ENCODE measurements at places on chromosomes 2 and 18. TPM values are rescaled to one million over a fixed set of nuclear protein-coding genes. Genes with fewer than 3 reads are reported as not detected.

DNA sequence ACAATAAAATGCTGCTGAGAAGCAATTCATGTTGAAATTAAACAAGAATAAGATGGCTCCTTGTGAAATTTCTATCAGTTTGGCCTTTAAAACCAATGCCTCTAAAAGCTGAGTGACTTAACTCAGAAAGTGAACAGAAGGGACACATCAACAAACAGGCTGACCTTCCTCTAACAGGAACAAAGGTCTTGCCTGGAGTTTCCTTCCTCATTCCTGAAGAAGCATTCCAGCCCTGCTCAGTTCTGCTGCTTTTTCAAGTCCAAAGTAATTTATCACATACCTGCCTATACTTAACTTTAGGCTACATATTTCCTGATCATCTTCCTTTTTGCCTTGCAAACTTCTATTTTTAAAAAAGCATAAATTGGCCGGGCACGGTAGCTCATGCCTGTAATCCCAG is 14.1 kb downstream of the PTRHD1 start:
- DNase-seq = no peak

GRCh38 chr2:157404363-157404762 is 39.5 kb downstream of the CYTIP start:
- DNase-seq = peak; percentile 59

DNA sequence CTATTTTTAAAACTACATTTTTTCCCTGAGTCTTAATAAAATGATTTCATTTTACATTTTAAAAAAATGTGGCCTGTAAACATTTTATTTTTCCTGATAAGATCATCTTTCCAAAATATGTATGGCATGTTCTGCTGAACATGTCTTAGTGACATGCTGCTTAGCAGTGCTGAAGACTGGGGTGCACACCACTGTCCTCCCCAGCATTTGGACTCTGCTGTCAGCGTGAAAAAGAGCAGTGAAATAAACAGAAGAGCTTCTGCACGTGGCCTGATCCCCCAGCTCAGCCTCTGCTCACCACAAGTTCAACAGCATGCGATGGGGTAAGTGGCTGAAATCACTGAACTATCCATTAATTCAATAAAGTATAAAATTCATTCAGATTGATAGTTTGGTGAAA is 81.6 kb upstream of the ZNF521 start:
- DNase-seq = no peak

- DNase-seq = no peak
Measured at GRCh38 chr2:238143239-238143951, 4.9 kb downstream of the KLHL30 start.

- DNase-seq = no peak
Measured at GRCh38 chr2:190822043-190822442, 58.6 kb upstream of the GLS start.

- no peak for DNase-seq
Measured at GRCh38 chr2:154849482-154849881, 151.0 kb downstream of the KCNJ3 start.

DNA sequence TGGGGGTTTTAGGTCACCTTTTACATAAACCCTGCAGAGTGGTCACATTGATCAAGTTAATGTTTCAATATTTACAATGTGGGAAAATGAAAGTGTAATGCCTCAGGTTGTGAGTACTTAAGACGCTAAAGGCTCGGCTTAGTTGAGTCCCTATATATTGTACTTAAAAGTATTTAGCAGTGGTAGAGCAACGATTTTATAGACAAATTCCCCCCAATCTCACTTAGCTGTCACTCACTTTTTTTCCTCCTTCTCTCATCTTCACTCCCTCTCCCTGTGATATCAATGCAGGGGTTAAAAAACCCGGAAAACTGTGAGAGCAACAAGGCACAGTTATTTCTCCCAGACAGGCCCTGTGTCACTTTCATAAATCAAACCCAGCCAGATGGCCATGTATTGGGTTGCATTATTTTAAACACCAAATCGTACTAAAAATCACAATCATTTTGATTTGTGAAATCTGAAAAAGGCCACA is 5.4 kb downstream of the POU3F3 start:
- no peak for DNase-seq

DNA sequence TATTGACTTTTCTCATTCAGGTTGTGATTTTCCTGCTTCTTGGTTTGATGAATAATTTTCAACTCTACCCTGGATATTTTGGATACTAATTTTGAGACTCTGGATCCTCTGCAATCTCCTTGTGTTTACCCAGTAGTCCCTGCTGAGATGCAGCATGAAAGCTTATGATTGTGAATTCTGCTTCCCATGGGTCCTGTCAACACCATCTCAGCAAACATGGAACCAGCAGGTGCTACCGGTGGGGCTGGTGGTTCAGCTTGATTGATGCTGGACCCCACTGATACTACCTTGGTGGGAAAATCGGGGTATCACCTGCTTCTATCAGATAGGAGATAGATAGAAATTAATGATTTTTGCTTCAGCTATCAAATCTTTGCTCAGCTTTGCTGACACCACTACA is 81.1 kb downstream of the SOWAHC start:
- no peak for DNase-seq

DNA sequence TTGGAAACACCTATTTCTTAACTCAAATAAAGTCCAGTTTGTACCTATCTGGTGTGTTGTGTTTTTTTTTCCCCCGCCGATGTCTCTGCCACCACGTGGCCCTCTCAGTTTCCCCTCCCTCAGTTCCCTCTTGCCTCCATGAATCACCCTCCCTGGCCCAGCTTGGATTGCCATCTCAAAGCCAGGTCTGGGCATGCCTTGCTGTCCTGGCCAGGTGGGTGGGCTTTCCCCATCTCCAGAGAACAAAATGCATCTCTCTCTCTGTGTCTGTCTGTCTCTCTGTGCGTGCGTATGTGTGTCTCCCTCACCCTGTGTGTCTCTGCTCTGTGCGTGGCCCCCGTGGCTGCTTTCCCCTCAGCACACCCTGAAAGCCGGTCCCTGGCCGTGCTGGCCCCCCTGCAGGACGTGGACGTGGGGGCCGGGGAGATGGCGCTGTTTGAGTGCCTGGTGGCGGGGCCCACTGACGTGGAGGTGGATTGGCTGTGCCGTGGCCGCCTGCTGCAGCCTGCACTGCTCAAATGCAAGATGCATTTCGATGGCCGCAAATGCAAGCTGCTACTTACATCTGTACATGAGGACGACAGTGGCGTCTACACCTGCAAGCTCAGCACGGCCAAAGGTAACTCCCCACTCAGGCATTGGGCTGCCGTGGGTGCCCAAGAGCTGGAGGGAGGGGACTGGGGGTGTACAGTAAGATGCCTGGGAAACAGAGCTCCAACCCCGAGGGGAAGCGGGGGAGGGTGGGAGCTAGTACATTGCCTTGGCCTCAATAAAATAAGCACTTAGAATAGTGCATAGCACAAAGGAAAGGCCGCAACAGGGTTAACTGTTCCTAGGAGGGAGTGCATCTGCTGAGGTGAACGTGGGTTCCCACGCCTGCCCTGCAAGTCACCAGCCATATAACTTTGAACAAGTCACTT is 31.6 kb upstream of the GMPPA start:
- no peak for DNase-seq

DNA sequence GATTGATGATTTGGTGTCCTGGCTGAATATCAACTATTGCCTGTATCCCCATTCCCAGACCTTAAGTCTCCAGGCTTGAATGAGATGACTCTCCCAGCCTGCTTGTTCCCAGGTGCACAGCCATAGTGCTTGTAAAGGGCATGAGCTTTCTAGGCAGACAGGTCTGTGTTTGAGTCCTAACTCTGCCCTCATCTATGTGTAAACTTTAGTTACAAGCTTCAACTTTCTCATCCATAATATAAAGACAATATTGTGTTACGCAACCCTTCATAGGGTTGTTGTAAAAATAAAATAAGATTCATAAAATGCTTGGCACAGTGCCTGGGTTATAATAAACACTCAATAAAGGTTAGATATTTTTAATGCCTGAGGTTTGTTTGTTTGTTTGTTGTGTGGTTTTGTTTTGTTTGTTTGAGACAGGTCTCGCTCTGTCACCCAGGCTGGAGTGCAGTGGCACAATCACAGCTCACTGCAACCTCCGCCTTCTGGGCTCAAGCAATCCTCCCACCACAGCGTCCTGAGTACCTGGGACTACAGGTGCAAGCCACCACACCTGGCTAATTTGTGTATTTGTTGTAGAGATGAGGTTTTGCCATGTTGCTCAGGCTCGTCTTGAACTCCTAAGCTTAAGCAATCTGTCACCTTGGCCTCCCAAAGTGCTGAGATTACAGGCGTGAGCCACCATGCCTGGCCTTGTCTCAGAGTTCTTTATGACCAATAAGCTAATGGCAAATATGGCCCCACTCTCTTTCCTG is 89.4 kb upstream of the MAPRE2 start:
- no peak for DNase-seq

DNA sequence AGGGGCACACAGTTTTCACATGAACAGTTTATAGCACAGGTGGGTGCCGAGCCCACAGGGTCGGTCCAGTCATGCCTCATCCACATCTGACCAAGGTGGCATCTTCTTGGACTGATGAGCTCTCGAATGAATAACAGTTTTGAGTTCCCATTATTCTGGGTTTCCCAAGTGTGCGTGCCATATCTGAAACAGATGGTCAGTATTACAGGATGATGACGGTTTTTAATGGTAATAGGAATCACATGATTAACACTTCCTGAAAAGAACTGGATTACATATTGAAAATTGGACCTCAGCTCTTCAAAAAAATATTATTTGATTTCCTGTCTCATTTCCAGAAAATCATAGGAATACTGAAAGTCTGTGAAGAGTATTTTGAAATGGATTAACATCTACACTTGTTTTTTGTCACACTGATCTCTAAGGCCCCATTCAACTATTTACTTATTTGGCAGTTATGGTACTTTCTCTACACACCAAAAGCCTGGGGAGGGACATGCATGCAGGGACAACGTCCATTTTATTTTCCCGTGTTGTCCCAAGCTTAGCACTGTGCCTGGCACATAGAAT is 22.2 kb upstream of the NAB1 start:
- no peak for DNase-seq

DNA sequence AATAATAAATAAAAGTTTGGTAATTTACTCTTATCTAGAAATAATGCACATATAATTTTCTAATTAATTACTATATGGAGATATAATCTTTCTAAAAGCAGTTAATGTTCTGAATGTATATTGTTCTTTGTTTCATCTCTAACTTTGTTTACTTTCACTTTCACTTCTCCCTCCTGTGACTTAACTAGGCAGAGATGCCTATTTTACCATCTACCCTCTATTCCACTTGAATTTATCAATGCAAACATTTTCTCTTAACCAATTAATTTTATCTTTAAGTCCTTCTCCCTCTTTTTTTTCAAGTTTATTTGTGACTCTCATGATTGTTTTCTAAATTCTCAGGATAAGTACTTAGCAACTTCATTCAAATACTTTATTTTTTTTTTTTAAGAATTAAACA is 55.1 kb upstream of the IL1RL1 start:
- no peak for DNase-seq

GRCh38 chr18:61972389-61973264 is 79.8 kb upstream of the RNF152 start:
- DNase-seq = no peak

- no peak for DNase-seq
Measured at GRCh38 chr2:9213477-9214051, 7.0 kb downstream of the ASAP2 start.

- DNase-seq = peak; percentile 73
Measured at GRCh38 chr2:68717305-68717661, 17.3 kb upstream of the ARHGAP25 start.

- no peak for DNase-seq
Measured at GRCh38 chr18:48292782-48293424, 116.3 kb downstream of the ZBTB7C start.

GRCh38 chr2:133884739-133885381 is 316.6 kb upstream of the NCKAP5 start:
- DNase-seq = no peak

GRCh38 chr2:27527182-27527581 is 30.5 kb downstream of the GCKR start:
- no peak for DNase-seq

GRCh38 chr2:105140240-105140568 is 101.3 kb upstream of the GPR45 start:
- no peak for DNase-seq

DNA sequence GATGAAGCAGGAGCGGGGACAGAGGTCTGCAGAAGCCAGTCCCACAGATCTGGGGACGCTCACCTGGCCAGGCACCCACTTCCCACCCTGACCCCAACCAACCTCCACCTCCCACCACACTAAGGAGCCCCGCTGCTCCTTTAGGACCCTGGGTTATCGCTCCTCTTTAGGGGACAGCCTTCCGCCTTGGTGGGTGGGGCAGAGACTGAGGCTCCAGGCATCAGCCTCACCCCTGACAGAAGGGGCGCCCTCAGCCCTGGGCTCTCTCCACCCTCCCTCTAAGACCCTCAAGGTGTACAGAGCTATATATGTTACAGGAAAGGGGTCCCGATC is 33.5 kb upstream of the SLC66A3 start:
- no peak for DNase-seq

GRCh38 chr2:65826567-65826966 is 394.2 kb upstream of the SPRED2 start:
- no peak for DNase-seq

- no peak for DNase-seq
Measured at GRCh38 chr2:6653281-6653750, 212.4 kb downstream of the CMPK2 start.

DNA sequence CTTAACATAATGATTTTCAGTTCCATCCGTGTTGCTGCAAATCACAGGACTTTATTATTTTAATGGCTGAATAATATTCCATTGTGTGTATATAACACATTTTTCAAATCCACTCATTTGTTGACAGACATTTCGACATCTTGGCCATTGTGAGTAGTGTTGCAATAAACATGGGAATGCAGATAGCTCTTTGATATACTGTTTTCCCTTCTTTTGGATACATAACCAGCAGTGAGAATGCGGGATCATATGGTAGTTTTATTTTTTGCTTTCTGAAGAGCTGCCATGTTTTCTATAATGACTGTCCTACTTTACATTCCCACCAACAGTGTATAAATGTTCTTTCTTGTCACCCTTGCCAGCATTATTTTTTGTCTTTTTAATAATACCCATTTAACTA is 420.3 kb upstream of the CHAC2 start:
- no peak for DNase-seq

DNA sequence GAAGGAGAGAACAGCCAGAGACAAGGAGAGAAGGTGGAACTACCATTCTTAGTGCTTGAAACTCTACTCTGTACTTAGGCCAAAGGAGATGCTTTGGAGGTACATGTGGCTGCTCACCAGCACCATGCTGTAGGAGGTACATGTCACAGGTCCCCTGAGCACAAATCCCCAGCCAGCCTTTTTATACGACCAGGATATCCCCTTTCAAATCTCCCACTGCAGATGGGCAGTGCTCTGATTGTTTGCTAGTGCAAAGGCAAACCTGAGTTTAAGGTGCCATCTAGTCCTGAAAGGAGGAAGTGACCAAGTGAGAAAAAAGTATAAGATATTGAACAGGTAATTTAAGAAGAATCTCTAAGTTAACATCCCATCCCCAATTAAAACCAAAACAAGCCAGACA is 17.1 kb upstream of the TTC21B start:
- no peak for DNase-seq

The CDC42EP3 gene
- 27.0 TPM for total RNA-seq

The ONECUT2 gene
- 0.02 TPM for total RNA-seq

The LDLRAD4 gene
- total RNA-seq = 46.0 TPM

The C1GALT1C1L gene
- 0.48 TPM for total RNA-seq

The BOLL gene
- total RNA-seq = not detected

The ZNF514 gene
- 12.3 TPM for total RNA-seq

The NT5DC4 gene
- total RNA-seq = 1.2 TPM

The UBXN4 gene
- 150 TPM for total RNA-seq

The BCL11A gene
- total RNA-seq = 1.00 TPM
